ENCODE measurements at places on chromosomes 1 and 21. TPM values are rescaled to one million over a fixed set of nuclear protein-coding genes. Genes with fewer than 3 reads are reported as not detected.

Gene RRP1
- total RNA-seq: 37.0 TPM

Gene TMCO1
- 175 TPM for total RNA-seq

Gene CLCA4
- total RNA-seq: not detected

Gene B3GALT2
- not detected for total RNA-seq

Gene PGLYRP3
- total RNA-seq: not detected

Gene AADACL3
- not detected for total RNA-seq

Gene GBP6
- total RNA-seq: not detected

Gene OR14K1
- not detected for total RNA-seq

Gene KRTAP7-1
- total RNA-seq: not detected

Gene CELA2A
- not detected for total RNA-seq

Gene MCOLN3
- 4.2 TPM for total RNA-seq

Gene TEX50
- not detected for total RNA-seq

Gene TTLL10
- not detected for total RNA-seq

Gene OLFML3
- total RNA-seq: 5.2 TPM

Gene PDZK1IP1
- total RNA-seq: 7.9 TPM

Gene KRTAP19-3
- not detected for total RNA-seq

Gene F5
- total RNA-seq: 0.20 TPM

Gene PAQR7
- 3.9 TPM for total RNA-seq

Gene CZIB
- 30.5 TPM for total RNA-seq

Gene IL6R
- total RNA-seq: 12.2 TPM
